ENCODE measurements at places on chromosomes 7 and 10. TPM values are rescaled to one million over a fixed set of nuclear protein-coding genes. Genes with fewer than 3 reads are reported as not detected.

The GNB2 gene
- 229 TPM for total RNA-seq

The ICA1 gene
- 6.2 TPM for total RNA-seq

The RASA4B gene
- total RNA-seq, result 22.1 TPM

The UCN3 gene
- total RNA-seq, result not detected

The COL13A1 gene
- 2.0 TPM for total RNA-seq

The ZNF239 gene
- 5.6 TPM for total RNA-seq

The ZKSCAN5 gene
- total RNA-seq, result 9.6 TPM

The PCDH15 gene
- total RNA-seq, result 0.50 TPM

The SPDYE1 gene
- 0.11 TPM for total RNA-seq

GRCh38 chr10:79055892-79056291 is 12.9 kb upstream of the ZMIZ1 start:
- H3K27ac ChIP-seq, result no peak overlapping the region
- H3K36me3 ChIP-seq, result no peaks in the 10 kb centered on the region
- no peaks in the 10 kb centered on the region for H3K4me1 ChIP-seq
- no peak overlapping the region for H3K4me3 ChIP-seq
- no peak for DNase-seq
- no peaks in the 10 kb centered on the region for H3K27me3 ChIP-seq

DNA sequence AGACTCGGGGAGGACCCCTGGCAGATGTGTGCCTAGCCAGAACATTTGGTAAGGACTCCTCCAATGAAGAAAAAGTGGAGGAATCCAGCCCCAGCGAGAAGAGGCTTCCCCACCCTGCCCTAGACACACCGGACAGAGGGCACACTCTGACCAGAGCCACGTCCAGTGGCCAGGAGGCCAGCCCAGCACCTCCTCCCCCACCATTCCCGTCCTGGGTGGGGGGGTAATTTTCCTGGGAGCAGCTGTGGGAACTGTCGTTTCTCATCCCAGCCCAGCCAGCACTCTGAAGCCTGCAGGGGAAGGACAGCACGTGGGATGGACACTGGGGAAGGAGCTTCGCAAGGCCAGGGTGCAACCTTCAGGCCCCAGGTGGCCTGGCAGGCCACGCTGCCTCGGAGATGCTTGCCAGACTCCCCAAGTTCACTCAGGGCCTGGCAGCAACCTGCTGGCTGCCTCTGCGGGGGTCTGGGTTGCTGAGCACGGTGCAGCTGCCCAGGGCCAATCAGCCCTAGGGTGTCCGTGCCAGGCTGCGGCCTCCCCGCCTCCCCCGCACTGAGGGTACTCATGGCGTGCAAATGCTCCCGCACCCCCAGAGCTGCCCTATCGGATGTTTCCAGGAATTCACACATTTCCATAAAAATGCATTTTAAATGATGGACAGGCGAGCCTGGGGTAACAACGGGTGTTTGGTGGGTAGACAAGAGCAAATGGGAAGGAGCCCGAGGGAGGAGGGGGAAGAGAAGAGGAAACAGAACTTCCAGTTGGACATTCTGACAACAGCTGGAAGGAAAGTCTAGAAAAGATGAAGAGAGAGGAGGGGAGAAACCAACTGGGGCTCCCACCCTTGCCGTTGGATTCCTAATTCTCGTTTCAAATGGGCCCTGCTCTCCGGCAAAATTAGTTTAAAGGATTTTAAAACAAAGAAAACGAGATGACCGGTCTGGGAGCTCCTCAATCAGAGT is 1.9 kb upstream of the EN2 start:
- no peak overlapping the region for H3K4me3 ChIP-seq
- H3K27me3 ChIP-seq, result peaks cover 85% of the 10 kb centered on the region
- H3K36me3 ChIP-seq, result no peaks in the 10 kb centered on the region
- no peak for DNase-seq

GRCh38 chr10:63390521-63390920 is 75.3 kb downstream of the JMJD1C start:
- no peak for DNase-seq
- no peaks in the 10 kb centered on the region for H3K36me3 ChIP-seq
- H3K4me3 ChIP-seq, result no peak overlapping the region
- H3K27me3 ChIP-seq, result no peaks in the 10 kb centered on the region
- no peaks in the 10 kb centered on the region for H3K4me1 ChIP-seq
- H3K27ac ChIP-seq, result no peak overlapping the region

DNA sequence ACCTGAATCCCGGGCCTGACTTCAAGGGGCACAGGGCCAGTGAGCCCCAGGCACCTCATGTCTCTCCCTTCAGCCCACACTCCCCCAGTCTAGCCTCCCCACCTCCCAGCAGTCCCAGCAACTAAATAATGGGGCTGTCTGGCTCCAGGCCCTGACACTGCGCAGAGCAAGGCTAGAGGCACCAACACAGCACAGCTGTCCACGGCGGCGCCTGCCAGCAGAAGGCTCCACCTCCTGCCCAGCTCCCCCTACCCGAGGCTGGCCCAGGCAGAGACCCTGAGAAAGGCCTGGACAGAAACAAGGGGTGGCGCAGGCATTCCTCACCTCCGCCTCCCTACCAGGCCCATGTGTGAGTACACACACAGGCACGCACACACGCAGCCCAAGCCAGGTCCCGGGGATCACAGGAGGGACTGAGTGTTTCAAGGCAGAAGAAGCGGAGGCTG is 6.1 kb downstream of the KCNH2 start:
- H3K36me3 ChIP-seq, result no peaks in the 10 kb centered on the region
- peaks cover 4% of the 10 kb centered on the region for H3K27me3 ChIP-seq
- no peak for DNase-seq
- H3K4me3 ChIP-seq, result peak overlapping the region; percentile 7

- peaks cover 3% of the 10 kb centered on the region for H3K36me3 ChIP-seq
- DNase-seq, result no peak
- no peak overlapping the region for H3K4me3 ChIP-seq
- H3K27ac ChIP-seq, result no peak overlapping the region
- no peaks in the 10 kb centered on the region for H3K27me3 ChIP-seq
These were observed 59.2 kb downstream of the CROT start for GRCh38 chr7:87404674-87405073.

GRCh38 chr7:107678110-107678753 is 17.6 kb downstream of the SLC26A4 start:
- H3K27me3 ChIP-seq, result no peaks in the 10 kb centered on the region
- DNase-seq, result no peak
- no peak overlapping the region for H3K27ac ChIP-seq
- no peaks in the 10 kb centered on the region for H3K4me1 ChIP-seq

DNA sequence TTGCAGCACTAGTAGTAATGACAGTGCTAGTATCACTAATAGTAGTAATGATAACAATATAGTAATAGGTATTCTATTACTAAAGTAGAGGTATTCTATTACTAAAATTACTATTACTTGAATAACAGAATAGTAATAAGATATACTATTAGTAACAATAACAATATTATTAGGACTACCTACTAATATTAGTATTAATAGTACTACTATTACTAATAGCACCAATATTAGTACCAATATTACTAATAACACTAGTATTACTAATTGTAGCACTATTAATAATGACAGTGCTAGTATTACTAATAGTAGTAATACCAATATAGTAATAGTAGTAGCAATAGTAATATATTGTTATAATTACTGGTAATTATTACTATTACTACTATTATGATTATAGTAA is 24.1 kb downstream of the A1CF start:
- H3K4me1 ChIP-seq, result no peaks in the 10 kb centered on the region
- H3K4me3 ChIP-seq, result no peak overlapping the region
- no peak for DNase-seq

- no peaks in the 10 kb centered on the region for H3K4me1 ChIP-seq
- DNase-seq, result peak; percentile 29
- peaks cover 40% of the 10 kb centered on the region for H3K27me3 ChIP-seq
- H3K27ac ChIP-seq, result no peak overlapping the region
- no peak overlapping the region for H3K4me3 ChIP-seq
These were observed 265.2 kb upstream of the PPP2R2D start for GRCh38 chr10:131635564-131636015.

- H3K27me3 ChIP-seq, result no peaks in the 10 kb centered on the region
- no peaks in the 10 kb centered on the region for H3K36me3 ChIP-seq
- no peak for DNase-seq
- H3K4me3 ChIP-seq, result no peak overlapping the region
These were observed 123.0 kb upstream of the TNRC18 start for GRCh38 chr7:5546626-5547025.
